CD4-positive, alpha-beta T cell treated with Interleukin-17A for 4 hours (primary cell): ENCODE measurements at places on chromosomes 3 and 15.

DNA sequence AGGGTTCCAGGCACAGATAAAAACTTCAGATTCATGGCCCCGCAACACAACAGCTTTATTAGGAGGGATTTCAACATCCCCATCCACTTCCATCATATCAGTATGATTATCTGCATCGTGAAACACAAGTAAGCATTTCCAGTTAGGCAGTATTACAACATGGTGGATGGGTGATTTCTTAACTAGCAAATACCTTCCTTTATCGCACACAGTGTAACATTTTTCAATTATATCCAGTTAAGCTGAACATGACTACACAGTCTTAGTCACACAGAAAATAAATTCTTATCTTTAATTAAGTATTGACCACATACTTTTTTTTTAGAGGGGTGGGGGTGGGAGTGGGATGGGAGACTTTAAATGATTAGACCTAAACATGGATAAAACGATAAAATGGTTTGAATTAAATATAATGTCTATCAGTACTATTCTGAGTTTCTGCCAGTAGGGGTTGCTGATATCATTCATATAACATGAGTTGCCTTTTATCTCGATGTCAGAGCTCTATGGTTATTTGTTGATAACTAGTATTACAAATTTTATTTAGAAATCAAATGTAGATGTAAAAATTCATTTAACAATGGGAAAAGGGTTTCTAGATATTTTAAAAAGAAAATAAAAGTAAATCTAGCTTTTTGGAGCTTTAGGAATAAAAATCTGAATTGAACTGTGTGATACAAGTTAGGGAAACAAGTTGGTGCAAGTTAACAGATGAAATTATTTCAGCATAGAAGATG is 146.6 kb downstream of the TBL1XR1 start:
- no peak for DNase-seq

DNA sequence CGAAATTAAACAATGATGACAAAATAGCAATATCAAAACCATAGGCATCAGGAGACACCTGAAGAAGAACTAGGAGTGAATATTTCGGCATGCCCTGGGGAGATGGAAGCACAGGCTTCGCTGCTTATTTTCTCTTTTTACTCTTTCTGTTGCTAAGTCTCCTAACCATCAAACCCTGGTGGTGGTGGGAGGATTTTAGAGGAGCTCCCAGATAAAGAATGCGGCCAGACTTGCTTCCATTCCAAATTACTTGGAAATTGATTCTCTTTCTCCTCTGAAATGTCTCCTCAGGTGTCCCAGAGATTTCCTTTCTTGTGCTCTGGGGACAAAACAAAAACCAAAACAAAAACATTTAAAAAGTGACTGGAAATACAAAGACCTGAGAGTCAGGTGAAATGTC is 243.0 kb downstream of the KBTBD8 start:
- DNase-seq = no peak

- DNase-seq = no peak
These were observed 1327.0 kb downstream of the NSUN3 start for GRCh38 chr3:95389725-95390313.

DNA sequence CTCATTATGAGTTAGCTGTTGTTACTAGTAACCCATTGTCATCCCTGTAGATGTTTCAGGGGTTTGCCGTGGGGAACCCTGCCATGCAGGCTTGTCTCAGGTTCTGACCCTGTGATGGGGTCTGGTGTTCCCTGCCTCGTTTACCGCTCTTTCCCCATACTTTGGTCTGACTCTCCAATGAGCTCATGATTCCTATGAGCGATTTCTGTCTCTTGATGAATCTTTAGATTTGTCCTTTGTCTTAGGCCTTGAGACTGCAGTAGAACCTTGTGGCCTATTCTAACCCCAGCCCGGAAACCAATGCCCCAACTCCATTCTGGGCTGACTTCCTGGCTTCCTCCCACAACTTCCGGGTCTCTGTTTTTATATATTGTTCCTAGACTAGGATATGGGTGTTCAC is 11.3 kb upstream of the IQGAP1 start:
- DNase-seq = peak; percentile 75

DNA sequence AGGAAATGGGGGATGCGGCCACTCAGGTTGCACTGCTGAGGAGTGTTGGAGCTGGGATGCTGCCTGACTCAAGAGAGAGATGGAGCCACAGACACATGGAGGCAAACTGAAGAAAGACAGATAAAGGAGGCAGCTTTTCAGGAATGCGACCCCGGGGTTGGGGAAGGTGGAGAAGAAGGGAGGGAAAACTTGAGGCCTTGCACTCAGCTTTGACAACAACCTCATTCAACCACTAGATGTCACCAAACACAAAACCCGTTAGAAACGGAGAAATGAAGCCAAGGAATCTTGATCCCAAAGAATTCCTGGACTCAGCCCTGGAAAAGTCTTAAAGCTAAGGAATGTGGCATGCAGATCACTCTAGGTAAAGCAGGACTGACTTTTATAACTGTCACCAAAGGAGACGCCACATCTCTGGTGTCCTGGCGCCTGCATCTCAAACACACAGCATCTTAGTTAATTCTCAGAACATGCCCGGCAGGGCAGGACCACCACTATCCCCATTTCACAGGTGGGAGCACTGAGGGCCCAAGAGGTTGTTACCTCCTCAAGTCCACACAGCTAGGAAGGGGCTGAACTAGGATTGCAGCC is 59.6 kb upstream of the LMCD1 start:
- no peak for DNase-seq

DNA sequence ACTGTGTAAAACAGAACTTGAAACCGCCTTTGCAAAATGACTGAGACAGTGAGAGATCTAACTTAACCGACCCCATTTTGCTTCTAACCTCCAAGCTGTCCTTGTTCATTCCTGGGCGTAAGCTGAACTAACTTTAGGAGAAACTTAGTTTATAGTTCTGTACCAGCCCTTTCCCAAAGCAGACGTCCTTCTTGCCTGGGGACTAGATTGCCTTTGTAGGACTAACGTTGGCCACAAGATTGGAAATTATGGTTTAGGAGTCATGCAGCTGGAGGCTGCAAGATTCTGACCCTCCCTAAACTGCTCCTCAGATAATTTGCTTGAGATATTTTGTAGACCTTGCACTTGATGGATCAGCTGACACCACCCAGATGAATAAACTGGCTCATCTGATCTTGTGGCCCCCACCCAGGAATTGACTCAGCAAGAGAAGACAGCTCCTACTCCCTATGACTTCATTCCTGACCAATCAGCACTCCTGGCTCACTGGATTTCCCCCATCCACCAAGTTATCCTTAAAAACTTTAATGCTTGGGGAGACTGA is 219.9 kb upstream of the PROK2 start:
- DNase-seq = no peak

GRCh38 chr3:10137178-10137577 is 4.4 kb upstream of the VHL start:
- no peak for DNase-seq

- DNase-seq = peak; percentile 84
These were observed 578 bp downstream of the LACTB start for GRCh38 chr15:63122002-63122875.

GRCh38 chr3:27353221-27353620 is 16.0 kb downstream of the NEK10 start:
- no peak for DNase-seq
